Sigmoid colon (tissue), 7 donors: ENCODE measurements at places on chromosomes 5 and 9. TPM values are rescaled to one million over a fixed set of nuclear protein-coding genes. Genes with fewer than 3 reads are reported as not detected.

The PCDHGA1 gene
- total RNA-seq = 0.71 TPM

The CDO1 gene
- 21.4 TPM for total RNA-seq

The IFNK gene
- not detected for total RNA-seq

The SCGB3A2 gene
- total RNA-seq = not detected

The SLC4A9 gene
- total RNA-seq = not detected

The GFRA3 gene
- total RNA-seq = 0.49 TPM

The TCOF1 gene
- total RNA-seq = 17.4 TPM

GRCh38 chr9:136650648-136651047, 12.1 kb upstream of the EGFL7 start:
- H3K4me3 ChIP-seq = no peak overlapping the region
- no peaks in the 10 kb centered on the region for H3K4me1 ChIP-seq
- DNase-seq = no peak
- peaks cover 22% of the 10 kb centered on the region for H3K27me3 ChIP-seq
- no peak overlapping the region for H3K27ac ChIP-seq
- no peaks in the 10 kb centered on the region for H3K36me3 ChIP-seq

- no peaks in the 10 kb centered on the region for H3K36me3 ChIP-seq
- H3K4me3 ChIP-seq = no peak overlapping the region
- no peak for DNase-seq
- no peak overlapping the region for H3K27ac ChIP-seq
- H3K27me3 ChIP-seq = no peaks in the 10 kb centered on the region
These were observed 152.1 kb downstream of the GNAQ start for GRCh38 chr9:77879437-77879943.

DNA sequence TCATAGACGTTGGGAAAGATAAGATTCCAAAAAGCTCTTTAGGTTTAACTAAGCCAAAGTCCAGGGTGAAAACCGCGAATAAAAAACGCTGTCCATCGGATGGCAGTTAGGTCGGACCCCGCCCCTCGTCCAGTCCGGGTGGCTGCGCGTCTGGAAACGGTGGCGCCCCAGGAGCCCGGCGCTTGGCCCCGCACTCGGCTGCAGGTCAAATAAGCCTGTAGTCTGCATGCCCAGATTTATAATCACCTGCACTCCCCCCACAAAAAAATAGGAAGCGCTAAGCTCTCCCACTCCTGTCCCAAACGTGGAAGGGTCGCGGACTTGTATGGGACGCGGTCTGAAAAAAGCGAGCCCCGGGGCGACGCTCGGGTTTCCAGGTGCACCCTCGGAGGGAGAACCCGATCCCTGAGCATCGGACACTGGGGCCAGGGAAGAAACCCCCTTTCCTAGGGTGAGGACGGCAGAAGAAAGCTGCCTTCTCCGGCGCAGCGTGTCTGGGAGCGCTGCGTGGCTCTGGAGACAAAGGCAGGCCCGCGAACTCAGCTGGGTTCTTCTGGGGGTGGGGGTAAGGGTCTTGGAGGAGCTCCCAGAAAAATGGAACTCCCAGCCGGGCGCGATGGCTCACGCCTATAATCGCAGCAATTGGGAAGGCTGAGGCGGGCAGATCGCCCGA, 923 bp upstream of the ZBTB5 start:
- H3K27me3 ChIP-seq = no peaks in the 10 kb centered on the region
- peak; percentile 94 for DNase-seq
- peak overlapping the region; percentile 99 for H3K4me3 ChIP-seq

GRCh38 chr5:60687927-60688720, 11.8 kb downstream of the DEPDC1B start:
- no peak for DNase-seq
- H3K27ac ChIP-seq = no peak overlapping the region
- H3K27me3 ChIP-seq = no peaks in the 10 kb centered on the region
- H3K36me3 ChIP-seq = no peaks in the 10 kb centered on the region

DNA sequence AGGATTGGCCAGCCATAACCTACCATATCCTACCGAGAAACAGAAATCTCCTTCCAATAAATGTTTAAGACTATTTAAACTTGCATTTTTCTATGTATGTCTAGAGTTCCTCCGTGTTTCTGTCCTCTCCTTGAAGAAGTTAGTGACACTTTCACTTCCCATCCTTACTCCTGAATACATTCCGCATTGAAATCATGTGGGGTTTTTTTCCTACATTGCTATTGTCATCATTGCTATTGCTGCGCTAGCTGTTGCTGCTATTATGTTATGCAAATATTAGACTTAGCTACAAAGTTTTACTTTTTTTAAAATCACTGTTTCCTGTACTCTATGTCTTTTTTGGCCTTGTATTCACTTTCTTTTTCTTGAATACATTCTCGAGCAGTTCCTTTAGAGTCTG, 83.3 kb upstream of the NEK6 start:
- no peak overlapping the region for H3K27ac ChIP-seq
- no peaks in the 10 kb centered on the region for H3K4me1 ChIP-seq
- H3K4me3 ChIP-seq = no peak overlapping the region
- H3K36me3 ChIP-seq = no peaks in the 10 kb centered on the region
